Fibroblast of lung (primary cell): ENCODE measurements at places on chromosomes 2 and 18.

DNA sequence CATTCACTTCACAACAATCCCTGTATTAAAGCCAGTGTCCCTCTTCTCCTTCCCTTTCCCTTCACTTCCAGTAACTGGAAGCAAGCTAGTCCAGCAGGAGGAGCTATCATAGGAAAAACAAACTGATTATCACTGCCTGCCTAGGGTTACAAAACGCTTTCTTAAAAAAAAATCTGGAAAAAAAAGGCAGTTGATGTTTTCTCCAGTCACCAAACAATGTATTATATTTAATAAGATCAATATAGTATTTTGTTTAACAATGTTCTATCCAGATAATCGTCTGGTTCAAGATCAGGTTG, 78.8 kb upstream of the ITGB6 start:
- peak; percentile 40 for DNase-seq

GRCh38 chr18:51491678-51492372, 294.3 kb upstream of the MEX3C start:
- DNase-seq = no peak

DNA sequence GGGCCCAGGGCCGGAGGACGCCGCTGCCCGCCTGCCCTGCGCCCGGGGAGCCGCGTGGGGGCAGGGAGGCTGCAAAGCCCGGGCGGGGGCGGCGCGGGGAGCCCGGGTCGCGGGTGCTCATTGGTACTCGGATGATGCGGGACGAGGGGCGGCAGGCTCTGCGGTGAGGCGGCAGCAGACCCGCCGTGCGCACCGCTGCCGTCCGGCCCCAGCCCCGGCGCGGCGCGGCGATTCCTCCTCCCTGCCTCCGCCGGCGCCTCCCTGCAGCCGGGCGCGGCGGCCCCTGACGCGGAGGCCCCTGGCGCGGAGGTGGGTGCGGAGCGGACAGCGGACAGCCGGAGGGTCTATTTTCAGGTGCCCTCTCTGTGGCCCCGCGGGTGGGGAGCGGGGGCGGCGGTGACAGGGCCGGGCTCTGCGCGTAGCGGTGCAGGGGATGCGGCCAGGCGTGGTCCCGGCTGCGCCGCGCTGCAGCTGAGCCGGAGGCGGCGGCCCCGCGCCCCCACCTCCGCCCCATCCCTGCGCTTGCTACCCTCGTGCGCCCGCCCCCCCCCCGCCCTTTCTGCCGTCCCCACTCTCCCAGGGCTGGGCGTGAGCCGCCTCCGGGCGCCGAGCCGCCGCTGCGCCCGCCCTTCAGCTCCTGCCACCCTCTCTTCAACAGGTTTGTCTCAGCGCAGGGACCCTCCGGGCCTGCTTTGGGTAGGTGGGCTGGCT, 640 bp downstream of the SPTBN1 start:
- peak; percentile 41 for DNase-seq

GRCh38 chr18:33594799-33595198, 16.8 kb downstream of the ASXL3 start:
- peak; percentile 63 for DNase-seq
